ENCODE measurements at places on chromosomes 5 and 9. TPM values are rescaled to one million over a fixed set of nuclear protein-coding genes. Genes with fewer than 3 reads are reported as not detected.

Gene PDE4D
- total RNA-seq: 11.0 TPM

Gene ANKRD34B
- total RNA-seq: not detected

Gene LCN15
- total RNA-seq: not detected

Gene CDC25C
- 0.34 TPM for total RNA-seq

Gene ANXA2R
- total RNA-seq: 1.00 TPM

Gene ENTREP1
- total RNA-seq: 0.68 TPM

Gene MAMDC2
- 0.68 TPM for total RNA-seq

Gene IRGM
- total RNA-seq: not detected

Gene BTNL9
- 0.07 TPM for total RNA-seq

Gene HRH2
- total RNA-seq: not detected

Gene CWC27
- total RNA-seq: 32.5 TPM

Gene CLPTM1L
- 390 TPM for total RNA-seq

Gene CATSPER3
- total RNA-seq: 0.21 TPM

Gene GFI1B
- not detected for total RNA-seq

Gene HK3
- under 0.01 TPM for total RNA-seq
